ENCODE measurements at places on chromosomes 2 and 18.

- peak; percentile 27 for DNase-seq
These were observed 202.7 kb downstream of the CLIP4 start for GRCh38 chr2:29317801-29318485.

- DNase-seq: no peak
These were observed 78.0 kb upstream of the DNMT3A start for GRCh38 chr2:25419678-25420242.

- DNase-seq: no peak
These were observed 67.6 kb downstream of the LDAH start for GRCh38 chr2:20755132-20755800.

- no peak for DNase-seq
These were observed 100.8 kb upstream of the MAP2 start for GRCh38 chr2:209322905-209323512.

- DNase-seq: no peak
These were observed 566 bp downstream of the GATA6 start for GRCh38 chr18:22169889-22170420.

DNA sequence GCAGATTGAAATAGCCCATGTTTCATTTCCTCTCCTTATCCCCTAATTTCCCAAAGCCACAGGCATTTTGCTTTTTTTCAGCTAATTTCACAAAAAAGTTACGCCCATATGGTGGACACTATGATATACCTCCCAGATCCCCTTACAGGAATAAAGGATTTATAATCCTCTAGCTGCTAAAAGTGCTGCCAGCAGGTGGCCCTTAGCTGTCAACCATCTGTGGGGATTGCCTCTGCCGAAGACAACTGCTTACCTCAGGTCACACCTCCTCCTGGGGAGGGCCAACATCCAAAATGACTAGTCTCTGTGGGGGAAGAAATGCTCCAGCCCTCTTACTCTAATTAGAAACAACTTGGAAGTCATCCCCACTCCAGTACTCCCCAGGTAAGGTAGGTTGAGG lies 61.0 kb upstream of the EPB41L3 start:
- no peak for DNase-seq

DNA sequence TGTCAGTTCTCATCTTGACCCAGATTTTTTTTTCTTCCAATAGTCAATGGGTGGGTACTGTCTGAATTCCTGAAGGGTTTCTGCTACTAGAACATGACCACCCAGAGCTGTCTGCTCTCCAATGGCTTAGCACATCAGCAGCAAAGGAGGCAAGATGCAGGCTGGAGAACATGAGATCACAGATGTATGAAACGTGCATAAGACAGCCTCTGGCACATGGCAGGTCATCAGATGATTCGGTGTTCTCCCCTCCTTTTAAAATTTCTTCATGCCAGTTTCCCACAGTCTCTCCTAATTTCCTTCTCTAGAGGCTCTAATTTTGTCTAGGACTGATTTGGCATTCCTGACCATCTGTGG lies 359.3 kb upstream of the TNP1 start:
- DNase-seq: no peak

DNA sequence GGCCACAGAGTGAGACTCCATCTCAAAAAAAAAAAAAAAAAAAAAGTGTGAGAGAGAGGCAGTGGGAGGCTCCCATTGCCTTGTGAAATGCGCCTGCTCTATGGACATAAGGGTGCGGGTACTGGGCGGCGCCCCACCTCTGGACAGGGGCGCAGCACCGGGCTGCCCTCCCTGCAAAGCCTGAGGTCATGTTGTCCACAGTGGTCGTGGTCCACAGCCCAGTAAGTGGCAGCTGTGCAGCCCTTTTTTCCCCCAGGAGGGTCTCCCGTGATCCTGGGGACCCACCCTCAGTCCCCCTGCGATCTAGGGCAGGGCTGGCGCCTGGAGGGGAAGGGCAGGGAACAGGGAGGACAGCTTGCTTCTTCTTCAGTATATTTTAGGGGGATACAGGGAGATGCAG lies 37.8 kb downstream of the LPIN1 start:
- no peak for DNase-seq

- no peak for DNase-seq
These were observed 146.8 kb upstream of the PID1 start for GRCh38 chr2:229417916-229418315.

GRCh38 chr2:1884933-1885580 lies 140.7 kb upstream of the PXDN start:
- peak; percentile 6 for DNase-seq

- no peak for DNase-seq
These were observed 6.1 kb upstream of the ATG16L1 start for GRCh38 chr2:233245406-233245805.

DNA sequence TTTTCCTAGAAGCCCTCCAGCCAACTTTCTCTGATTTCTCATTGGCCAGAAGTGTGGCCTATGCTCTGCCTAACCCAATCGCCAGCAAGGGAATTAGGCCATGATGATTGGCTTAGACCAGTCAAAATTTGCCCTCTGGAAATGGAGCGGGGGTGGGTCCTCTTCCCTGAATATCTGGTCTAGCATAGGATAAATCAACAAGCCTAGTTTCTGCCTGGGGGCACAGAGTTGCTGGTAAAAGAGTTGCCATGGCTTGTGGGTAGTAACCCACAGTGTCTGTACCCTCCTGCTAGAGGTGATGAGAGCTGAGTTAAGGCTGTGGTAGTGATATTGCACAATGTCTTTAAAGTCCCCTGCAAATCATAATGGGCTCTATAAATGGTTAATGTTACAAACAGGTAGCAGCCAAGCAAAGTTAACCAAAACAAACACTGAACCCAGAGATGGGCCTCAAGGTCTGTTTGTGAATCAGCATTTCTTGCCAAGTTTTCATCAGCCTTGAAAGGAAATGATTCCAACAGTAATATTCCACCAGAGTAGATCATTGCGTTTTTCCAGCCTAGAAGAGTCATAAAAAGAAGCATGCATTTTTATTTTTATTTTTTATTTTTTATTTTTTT lies 19.3 kb downstream of the GALM start:
- DNase-seq: peak; percentile 33

- DNase-seq: peak; percentile 43
These were observed 190.8 kb downstream of the TMEM247 start for GRCh38 chr2:46669996-46670793.

GRCh38 chr2:200351815-200352214 lies 45.3 kb downstream of the SPATS2L start:
- DNase-seq: no peak

GRCh38 chr2:144541396-144541795 lies 21.5 kb upstream of the ZEB2 start:
- peak; percentile 9 for DNase-seq

DNA sequence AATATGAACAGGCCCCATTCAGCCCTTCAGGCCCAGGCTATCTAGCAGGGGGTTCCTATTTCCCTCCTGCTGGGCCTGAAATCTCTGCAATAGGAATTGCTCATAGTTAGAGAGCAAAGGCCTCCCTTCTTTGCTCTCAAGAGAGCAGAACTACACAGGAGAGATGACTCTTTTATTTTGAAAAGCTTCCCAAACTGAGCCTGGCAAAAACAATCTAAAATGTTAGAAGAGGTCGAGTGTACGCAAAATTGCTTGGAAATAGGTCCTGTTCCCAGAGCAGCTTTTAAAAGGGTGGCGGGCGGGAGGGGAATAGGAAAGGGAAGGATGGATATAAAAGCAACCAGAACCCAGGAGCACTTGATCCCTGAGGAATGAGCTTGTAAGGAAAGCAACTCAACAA lies 68.4 kb upstream of the APCDD1 start:
- DNase-seq: no peak

DNA sequence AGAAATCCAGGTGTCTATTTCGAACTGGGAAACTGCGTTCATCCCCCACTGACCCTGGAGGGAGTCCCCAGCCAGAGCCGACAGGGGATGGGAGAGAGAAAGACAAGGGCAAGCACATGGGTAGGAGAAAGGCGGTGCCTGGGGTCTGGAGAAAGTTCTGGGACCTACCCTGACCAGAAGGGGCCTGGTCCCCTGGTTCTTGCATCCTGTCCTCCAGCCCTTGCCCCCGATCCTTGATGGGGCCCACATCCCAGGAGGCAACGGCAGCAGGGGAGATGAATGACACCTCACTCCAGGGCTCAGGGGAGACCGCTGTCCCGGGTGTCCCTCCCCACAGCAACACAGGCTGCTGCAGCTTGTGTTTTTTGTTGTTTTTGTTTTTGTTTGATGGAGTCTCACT lies 4.9 kb downstream of the ADCY3 start:
- no peak for DNase-seq

DNA sequence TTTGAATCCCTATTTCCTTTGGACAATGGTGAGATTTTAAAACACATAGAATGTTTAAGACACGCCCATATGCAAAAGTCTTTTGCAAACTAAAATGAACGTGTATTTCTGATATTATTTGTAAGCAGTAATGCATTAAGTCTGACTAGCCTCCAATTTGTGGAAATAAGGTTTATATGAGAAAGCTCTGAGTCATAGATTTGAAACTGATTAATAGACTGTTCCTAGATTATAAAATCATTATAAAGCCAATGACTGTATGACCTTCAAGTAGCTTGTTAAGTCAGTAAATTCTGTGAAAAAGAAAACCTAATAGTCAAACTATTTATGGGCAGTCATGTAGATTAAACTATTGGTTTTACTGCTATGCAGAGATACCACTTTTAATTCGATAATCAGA lies 12.8 kb upstream of the EFEMP1 start:
- no peak for DNase-seq

- DNase-seq: no peak
These were observed 48.2 kb downstream of the PAX8 start for GRCh38 chr2:113230531-113230930.

GRCh38 chr18:76379226-76380126 lies 115.6 kb downstream of the ZNF516 start:
- no peak for DNase-seq

GRCh38 chr2:173792166-173792565 lies 173.0 kb downstream of the SP3 start:
- no peak for DNase-seq

- peak; percentile 25 for DNase-seq
These were observed 198.5 kb upstream of the LRATD1 start for GRCh38 chr2:14433946-14434495.

- peak; percentile 45 for DNase-seq
These were observed 145.4 kb downstream of the RTN4 start for GRCh38 chr2:54904836-54905235.

DNA sequence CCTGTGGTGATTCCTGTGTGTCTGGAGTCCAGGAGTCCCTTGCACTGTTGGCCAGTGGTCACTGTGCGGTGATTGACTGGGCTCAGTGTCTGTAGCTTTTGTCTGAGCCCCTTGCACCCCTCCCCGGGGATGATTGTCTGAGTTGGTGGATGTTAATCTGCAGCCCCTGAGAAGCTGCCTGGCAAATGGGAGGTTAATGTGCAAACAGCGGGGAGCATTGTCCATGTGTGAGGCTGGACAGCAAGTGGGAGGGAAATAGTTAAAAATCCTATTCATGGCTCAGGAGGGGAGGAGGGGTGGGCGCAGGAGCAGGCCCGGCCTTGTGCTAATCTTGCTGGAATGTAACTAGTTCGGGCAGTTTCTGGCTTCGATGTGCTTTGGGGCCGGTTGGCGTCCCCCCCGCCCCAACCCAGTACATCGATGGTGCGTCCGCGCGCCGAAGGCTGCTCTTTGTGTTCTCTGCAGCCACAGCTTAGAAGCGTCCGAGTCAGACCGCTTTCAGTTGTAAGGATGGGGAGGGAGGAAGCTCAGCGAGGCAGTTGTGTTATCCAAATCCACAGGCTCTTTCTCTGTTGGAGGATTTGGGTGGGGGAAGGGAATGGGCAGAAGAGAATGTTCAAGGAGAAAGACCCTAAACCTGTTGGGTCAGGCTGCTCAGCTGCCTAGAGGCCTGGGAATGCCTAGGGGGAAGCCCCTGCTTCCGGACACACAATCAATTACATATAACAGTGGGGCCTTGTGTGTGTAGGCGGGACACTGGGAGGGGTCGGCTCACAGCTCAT lies 71.8 kb downstream of the TGOLN2 start:
- DNase-seq: peak; percentile 85

DNA sequence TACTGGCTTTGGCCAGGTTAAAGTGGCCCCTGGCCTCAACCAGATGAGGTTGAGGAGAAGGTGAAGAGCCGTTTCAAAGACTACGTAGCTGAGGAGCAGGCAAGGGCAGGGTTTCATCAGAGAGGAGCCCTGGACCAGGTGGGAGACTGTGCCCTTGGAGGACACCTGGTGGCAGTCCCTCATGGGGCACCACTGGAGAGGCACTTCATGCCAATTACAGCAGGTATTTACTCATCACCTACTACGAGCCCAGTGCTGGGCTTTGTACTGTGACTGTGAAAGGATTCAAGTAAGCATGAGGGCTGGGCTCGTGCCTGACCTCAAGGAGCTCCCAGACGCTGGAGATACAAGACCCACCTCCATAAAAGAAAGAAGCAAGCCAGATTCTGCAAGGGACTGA lies 37.6 kb downstream of the SMAD7 start:
- peak; percentile 41 for DNase-seq

- DNase-seq: peak; percentile 56
These were observed 9.8 kb upstream of the SCYGR1 start for GRCh38 chr2:227397562-227397961.

GRCh38 chr2:209614690-209615369 lies 156.8 kb upstream of the UNC80 start:
- no peak for DNase-seq

DNA sequence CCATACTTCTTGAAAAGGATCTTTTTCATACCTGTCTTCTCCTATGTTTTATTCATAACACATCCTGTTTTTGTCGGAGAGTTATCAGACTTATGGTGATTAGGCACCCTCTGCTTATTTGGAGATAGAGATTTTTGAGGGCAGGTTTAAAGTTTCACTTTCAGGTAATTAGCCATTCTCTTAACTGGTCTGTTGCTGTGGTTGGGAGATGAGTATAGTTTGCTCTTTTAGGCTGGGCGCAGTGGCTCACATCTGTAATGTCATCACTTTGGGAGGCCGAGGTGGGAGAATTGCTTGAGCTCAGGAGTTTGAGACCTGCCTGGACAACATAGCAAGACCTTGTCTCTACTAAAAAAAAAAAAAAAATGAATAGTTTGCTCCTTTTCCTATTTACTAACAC lies 25.3 kb downstream of the SFTPB start:
- no peak for DNase-seq

- no peak for DNase-seq
These were observed 26.7 kb downstream of the LHCGR start for GRCh38 chr2:48728840-48729239.

DNA sequence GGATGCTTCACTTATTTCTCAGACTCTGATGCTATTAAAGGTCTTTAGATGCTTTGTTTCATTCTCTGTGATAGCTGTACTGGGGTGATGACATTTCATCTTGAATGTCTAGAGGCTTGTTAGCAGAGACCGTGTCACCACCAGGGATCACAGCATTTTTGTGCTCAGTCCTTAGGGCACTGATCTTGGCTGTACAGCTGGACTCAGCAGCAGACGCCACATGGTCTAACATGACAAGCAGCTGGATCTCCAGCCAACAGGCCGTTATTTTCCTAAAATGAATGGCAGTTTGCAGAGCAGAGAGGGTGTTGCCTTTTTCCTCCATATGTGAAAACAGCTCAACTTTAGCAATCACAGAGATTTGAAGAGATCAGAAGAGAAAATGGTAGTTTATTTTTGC lies 491.8 kb downstream of the CDH2 start:
- no peak for DNase-seq

- peak; percentile 39 for DNase-seq
These were observed 103.3 kb upstream of the RBBP8 start for GRCh38 chr18:22829781-22830180.

Measured in epithelial cell of esophagus (primary cell).